ENCODE measurements at places on chromosomes 2 and 18.

DNA sequence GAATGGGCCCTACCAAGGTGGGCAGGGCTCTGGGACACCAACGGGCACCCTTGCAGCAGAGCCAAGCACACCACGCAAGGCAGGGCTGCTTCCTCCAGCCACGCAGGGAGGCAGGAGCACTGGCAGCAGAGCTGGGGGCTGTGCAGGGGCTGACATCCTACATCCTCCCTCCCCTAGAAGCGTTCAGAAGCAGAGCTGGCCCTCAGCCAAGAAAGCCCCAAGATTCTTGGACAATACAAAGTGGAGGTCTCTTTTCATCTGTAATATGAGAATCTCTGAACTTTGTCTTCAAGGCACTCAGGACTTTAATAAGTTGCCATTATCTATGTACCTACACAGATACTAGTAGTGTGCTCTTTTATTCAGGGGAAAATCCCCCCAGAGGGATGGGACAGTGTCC is 128.1 kb upstream of the AGAP1 start:
- DNase-seq: no peak

DNA sequence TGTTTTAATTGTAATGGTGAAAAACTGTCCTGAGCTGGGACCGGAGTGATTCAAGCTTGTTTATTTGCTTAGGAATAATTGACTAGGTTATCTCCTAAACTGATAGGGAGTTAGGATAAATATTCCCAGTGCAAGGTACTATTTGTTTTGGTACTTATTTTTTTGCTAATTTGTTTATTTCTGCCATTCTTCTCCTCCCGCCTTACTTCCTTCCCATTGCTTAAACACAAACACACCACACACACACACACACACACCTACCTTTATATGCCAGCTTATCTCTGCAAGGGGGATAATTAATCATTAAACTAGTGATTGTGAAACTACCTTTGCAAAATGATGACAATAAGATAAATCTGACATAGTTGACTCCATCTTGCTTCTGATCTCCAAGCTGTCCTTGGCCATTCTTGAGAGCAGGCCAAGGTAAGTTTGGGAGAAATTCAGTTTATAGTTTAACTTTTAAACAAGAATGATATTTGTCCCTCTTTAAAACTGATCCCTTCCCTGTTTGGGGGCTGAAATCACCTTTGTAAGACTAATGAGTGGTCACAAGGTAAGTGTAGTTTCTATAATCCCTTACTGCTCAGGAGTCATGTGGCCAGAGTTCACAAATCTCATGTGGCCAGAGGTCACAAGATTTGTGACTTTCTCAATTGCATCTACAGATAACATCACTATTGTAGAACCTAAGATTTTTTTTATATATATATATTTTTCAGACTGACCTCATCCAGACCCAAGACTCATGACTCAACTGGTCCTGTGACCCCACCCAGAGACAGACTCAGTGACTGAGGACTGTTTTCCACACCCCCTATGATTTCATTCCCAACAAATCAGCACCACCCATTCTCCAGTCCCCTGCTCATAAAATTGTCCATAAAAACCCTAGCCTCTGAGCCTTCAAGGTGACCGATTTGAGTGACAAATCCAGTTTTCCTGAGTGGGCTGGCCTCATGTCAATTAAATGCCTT is 83.1 kb upstream of the LRRTM4 start:
- DNase-seq: no peak

GRCh38 chr2:199588054-199588453 is 130.3 kb upstream of the SATB2 start:
- no peak for DNase-seq

GRCh38 chr2:20425371-20425881 is 21.4 kb upstream of the RHOB start:
- DNase-seq: no peak

DNA sequence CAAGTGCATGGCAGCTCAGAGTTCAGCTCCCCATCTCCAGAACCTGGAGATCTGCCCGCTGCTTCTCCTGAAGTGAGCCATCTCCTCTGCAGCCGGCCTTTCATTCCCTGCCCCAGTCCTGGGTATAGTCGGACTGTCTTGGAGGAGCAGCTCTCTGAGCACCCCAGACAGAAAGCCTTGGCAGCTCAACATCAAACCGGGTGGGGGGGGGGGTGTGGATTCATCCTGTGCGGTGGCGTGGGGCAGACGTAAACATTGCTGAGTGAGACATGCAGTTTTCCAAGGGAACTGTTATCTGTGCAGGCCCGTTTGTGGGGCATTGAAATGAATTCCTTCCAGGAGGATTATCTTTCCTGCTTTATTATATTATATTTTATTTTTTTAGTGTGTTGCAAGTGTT is 125.9 kb upstream of the MYCN start:
- no peak for DNase-seq

GRCh38 chr2:210086292-210086691 is 83.9 kb downstream of the RPE start:
- DNase-seq: no peak

- DNase-seq: peak; percentile 71
These were observed 5.5 kb downstream of the SLC11A1 start for GRCh38 chr2:218387369-218388194.

- DNase-seq: no peak
These were observed 38.7 kb upstream of the COL5A2 start for GRCh38 chr2:189218236-189218635.

GRCh38 chr2:20299113-20299512 is 51.5 kb downstream of the PUM2 start:
- DNase-seq: no peak

- no peak for DNase-seq
These were observed 184.8 kb downstream of the NCK2 start for GRCh38 chr2:105929516-105929915.

DNA sequence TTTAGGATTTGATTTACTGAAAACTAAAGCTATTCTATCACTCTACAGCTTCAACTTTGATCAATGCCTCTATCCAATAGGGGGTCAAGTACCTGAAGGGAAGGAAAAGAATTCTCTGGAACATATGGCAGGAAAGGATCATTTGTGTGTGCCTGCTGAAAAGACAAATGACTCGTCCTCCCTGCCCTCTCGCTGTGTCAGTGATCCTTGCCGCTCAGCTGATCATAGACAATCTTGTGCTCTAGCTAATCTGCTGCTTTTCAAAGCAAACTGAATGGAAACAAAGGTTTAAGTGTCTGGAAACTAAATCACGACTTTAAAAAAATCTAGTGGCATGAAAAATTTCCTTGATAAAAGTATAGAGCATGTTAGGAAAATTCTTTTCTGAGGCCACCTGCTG is 75.6 kb upstream of the CPO start:
- no peak for DNase-seq

DNA sequence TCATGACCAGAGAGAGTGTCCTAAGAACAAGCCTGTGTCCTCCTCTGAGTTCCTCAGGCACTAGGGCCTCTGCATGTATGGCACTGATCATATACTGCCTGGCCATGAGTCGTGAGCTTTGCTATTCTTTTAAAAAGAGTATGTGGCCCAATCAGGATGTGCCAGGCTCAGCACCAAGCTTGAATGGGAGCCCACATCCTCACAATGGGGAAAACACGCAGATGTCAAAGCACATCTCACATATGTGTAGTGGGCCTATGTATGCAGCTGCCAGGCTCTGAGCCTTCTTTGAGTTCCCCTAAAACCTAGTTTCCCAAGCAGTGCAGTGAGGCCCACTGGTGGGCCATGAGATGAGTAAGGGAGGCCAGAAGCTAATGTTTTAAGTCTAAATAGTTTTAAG is 69.9 kb upstream of the SLC1A4 start:
- DNase-seq: no peak

DNA sequence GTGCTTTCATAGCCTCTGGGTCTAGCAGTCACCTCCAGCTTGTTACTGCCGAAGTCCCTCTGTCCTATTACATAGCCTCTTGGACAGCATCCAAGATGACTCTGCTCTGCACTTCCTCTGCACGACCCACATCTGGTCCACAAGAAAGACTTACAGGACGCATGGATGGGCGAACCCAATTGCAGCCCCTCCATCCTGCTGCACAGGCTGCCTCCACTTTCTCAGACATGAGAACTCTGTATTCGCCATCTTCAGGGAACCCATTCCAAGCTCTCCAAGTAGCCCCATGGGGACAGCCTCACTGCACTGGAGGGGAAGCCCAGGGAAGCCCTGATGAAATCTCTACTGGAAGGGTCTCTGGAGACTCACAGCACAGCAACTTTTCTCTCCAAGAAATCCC is 172.1 kb downstream of the GFPT1 start:
- no peak for DNase-seq

DNA sequence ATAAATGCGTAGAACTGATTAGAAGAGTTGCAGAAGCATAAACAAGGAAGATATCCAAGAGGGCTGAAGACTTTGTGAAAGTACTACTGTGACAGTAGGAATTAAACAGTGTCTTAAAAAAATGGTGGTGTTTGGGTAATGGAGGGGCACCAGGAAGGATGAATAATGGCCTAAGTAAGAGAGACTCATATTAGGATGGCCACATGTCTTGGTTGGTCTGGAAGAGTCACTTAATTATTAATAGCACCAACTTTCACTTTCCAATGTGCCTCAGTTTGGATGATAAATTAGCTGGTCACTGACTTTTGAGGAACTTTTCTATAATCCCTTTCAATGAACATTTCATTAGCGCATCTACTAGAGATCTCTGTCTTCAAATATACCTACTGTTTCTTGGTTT is 372.2 kb downstream of the NYAP2 start:
- DNase-seq: no peak

DNA sequence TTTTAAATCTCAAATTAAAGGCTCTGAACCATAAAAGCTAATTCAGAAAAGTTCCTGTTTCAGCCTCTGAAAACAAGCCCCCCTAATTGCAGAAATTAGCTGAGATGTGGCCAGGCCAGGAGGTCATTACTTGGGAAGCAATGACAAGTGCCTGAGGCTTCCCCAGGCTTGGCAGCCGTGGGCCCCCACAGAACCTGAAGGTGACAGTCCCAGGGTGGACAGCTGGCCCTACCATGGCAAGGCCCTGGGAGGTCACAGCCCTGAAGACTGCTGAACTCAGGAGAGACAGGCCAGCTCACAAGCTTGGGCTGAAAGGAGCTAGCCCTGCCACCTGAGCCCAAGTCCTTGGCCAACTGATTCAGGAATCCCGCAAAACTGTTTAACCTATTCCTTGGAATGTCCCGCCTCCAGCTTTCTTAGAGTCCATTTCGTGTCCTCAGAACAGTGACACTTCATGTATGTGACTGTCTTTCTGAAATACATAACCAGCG is 54.3 kb upstream of the PKDCC start:
- no peak for DNase-seq

- no peak for DNase-seq
These were observed 277.3 kb downstream of the MBD2 start for GRCh38 chr18:53947092-53947640.

DNA sequence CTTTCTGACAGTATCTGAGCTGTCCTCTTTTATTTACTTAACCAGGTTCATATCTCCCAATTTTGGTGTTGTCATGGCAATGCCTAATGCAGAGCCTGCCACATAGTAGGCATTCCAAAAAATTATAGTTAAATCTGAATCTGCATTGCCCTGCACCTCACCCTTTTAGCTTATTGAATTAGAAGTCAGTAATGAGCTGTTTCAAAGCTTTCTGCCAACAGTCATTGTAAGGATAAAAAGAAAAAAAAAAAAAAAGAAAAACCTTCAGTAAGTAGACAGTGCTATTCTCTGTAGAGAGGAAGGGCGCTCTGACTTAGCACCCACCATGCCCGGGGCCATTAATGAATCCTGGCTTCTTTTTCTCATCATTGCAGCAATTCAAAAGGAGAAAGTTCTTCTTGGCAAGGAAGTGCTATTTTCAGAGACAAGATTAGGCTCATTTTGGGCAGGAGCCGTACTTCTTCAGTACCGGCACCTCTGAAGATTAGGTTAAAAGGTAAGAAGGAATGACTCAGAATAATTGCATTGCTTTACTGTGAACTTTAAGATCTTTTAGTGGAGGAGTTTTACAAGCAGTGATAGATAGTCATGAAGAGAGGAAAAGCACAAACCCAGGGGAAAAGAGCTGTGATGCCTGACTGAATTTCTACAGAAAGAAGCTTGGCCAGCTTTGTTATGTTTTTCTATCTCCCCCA is 2041.2 kb upstream of the PIK3C3 start:
- no peak for DNase-seq

DNA sequence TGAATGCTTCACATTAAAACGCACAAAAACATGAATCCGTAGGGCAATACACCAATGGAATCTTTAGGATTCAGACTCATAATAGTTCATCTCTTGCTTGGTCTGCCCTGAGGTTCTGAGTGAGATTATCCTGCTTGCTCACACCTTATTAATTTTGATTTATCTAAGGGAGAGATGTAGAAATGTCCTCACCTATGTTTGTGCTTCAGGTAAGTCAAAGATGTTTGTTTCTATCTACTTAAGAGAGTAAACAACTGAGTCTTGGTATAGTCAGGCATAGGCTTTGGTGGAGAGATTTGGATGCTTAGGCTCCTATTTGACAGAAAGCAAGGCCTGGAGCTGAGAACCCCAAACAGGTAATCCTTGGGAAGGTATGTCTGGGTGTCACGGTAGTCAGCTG is 231.0 kb upstream of the TNP1 start:
- DNase-seq: no peak

DNA sequence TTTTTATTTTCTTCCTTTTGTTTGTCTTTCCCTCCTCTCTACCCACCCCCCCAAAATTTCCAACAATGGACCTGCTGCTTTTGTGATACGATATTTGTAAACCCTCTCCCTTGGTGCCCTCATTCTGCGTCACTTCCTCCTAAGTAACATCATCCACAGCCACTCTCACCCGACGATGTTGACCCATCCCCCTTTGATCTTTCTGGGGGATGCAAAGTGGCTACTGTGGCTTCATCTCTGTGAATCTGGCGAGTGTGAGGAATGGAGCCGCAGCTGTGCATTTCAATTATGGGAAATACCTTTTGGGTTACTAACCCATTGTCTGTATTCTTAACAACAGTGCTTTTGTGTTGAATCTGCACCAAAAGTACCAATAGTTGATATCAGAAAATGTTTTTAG is 19.4 kb downstream of the ANTXR1 start:
- DNase-seq: no peak

GRCh38 chr2:134232868-134233727 is 20.8 kb upstream of the MGAT5 start:
- no peak for DNase-seq

DNA sequence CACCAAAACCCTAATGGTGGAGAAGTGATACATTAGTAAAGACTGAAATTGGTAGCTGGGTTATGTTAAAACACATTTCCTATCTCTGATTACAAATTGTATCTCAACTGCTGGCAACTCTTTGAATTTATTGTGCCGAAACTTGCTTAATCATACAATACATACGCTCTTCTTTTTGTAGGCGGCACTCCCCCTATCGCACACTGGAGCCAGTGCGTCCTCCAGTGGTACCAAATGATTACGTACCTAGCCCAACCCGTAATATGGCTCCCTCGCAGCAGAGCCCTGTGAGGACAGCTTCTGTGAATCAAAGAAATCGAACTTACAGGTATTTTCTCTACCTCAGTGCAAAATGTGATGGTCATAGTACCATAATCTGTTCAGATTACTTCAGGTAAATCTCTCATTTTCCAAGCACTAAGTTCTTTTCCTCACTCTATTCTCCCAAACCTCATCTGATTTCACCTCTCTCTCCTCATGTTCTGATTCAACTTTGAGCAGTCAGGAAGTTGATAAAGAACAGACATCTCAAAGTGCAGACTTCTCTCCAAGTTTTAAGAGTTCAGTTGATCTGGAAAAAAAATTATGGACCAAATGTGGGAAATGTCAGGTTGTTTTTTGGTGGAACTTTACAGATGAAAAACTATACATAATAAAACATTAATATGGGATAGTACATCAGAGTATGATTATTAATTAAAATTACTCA is 66.5 kb downstream of the ABI2 start:
- no peak for DNase-seq

GRCh38 chr2:240881913-240882312 is 13.3 kb downstream of the AGXT start:
- DNase-seq: no peak

GRCh38 chr2:109339519-109339966 is 210.5 kb downstream of the SH3RF3 start:
- DNase-seq: no peak
